ENCODE measurements at places on chromosomes 1 and 21.

- no peak for DNase-seq
Observed at GRCh38 chr1:57380923-57381322, 42.9 kb downstream of the DAB1 start.

GRCh38 chr1:20956272-20956671, 169.2 kb upstream of the HP1BP3 start:
- DNase-seq: no peak

DNA sequence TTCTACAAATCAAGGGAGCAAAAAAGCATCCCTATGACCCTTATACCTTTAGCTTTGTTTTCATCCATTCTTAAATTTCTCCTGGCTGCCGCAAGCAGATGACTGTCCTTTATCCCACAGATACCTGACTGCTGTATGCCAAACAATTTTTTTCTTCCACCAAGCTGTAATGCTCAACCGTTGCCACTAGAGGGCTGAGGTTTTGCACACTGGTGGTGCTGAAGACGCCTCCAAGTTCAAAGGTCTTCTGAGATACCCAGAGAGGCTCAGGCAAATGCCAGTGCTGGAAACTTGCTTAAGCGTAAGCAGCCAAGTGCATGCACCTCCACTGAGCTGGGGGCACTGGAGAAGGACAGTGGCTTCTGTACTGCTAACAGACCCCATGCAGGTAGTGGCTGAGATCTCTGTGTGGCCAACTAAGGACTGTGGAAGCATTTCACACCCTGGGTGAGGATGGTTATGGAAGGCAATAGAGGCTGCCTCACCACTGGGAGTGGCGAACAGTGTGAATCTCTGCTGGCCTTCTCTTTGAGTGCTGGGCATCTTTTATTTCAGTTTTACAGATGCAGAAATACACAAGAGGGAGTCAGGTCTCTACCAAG, 28.5 kb downstream of the CNIH3 start:
- DNase-seq: peak; percentile 60

DNA sequence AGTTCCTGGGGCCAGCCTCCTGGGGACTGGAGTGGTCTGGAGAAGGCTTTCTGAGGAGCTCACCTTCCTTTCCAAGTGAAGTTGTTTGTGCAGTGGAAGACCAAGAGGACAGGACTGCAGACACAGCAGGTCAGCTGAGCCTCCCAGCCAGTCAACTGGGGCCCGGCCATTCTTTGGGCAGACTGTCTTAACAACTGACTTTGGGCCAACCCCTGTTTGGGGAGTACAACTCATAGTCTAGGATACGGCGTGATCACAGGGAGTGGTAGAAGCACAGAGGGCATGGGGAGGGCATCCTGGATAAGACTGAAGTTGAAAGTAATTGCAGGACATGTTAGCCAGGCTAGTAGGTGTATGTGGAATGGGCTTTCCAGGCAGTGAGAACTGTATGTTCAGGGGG, 50.3 kb downstream of the PGM1 start:
- DNase-seq: no peak

GRCh38 chr1:111833334-111833733, 77.6 kb downstream of the DDX20 start:
- DNase-seq: no peak

GRCh38 chr1:151989211-151989862, 4.3 kb downstream of the S100A10 start:
- peak; percentile 59 for DNase-seq

DNA sequence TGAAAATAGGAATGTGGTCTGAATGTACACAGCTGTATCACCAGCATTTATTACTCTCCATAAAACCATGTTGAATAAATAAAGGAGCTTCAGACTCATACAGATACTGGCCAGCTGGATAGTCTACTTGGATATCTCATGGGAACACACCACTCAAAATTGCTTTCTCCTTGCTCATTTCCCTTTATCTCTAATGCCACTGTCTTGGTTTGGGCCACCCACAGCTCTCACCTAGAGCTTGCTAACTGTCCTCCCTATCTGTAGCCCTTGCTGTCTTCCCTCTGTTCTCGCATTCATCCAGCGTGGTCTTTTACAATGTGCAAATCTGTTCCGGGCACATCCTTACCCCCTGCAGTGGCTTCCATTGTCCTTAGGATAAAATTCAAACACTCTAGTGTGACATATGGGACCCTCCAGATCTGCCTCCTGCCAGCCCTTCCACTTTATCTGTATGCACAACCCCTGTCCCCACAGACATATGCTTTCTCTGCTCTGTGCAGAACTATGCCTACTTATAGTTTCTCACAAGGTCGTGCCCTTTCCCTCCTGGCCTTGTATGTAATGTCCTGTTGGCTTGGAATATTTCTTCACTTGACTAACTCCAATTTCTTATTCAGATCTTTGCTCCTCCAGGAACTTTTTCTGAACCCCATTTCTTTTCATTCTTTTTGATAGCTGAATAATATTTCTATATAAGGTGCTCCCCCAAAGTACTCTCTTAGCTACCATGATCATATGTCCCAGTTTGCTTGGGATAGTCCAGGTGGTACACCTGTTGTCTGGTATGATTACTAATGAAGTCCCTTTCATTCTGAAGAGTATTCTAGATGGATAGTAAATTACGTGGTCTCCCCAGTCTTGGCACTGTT, 2.9 kb downstream of the FLVCR1 start:
- no peak for DNase-seq

- no peak for DNase-seq
Observed at GRCh38 chr21:24897883-24898282, 709.4 kb downstream of the MRPL39 start.

DNA sequence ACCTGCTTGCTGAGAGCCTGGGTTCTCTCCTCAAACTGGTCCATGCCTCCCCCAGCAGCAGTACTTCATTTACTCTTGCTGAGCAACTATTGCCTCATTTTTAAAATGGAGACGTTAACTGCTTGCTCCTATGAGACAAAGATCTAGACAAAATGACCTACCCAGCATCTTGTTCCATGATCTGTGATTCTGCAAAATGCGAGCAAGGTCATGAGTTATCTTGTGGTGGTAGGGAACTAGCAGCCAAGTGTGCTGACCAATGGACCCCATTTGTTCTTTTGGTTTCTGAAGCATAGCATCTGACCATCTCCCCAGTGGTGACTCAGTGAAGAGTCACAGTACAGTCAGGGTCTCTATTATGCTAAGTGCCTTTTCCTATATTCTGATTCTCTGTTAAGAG, 40.4 kb downstream of the TBX15 start:
- no peak for DNase-seq

GRCh38 chr1:55118651-55119329, 79.4 kb downstream of the PCSK9 start:
- DNase-seq: no peak

DNA sequence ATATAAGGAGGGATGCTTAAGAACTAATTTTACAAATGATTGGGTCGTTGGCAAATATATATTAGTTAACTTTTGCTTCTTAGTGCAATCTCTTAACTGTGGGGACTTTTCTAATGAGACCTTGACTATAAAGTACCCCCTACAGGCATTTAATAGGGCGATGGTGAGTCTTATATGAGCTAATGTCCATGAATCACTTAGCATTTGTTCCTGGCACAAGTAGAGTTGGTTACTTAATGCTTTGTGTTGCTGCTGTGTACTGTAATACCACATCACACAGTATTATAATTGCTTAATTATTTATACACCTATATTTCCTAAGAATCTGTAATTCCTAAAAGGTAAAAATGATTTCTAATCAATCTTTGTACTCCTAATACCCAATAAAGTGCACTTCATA, 25.3 kb upstream of the TMCO1 start:
- DNase-seq: no peak

GRCh38 chr1:10253755-10254154, 43.4 kb downstream of the KIF1B start:
- DNase-seq: no peak
